Non-pigmented ciliary epithelial cell (primary cell): ENCODE measurements at places on chromosomes 6 and 20.
A peak's percentile ranks its signal among the peaks of the same experiment; 100 is the strongest.

DNA sequence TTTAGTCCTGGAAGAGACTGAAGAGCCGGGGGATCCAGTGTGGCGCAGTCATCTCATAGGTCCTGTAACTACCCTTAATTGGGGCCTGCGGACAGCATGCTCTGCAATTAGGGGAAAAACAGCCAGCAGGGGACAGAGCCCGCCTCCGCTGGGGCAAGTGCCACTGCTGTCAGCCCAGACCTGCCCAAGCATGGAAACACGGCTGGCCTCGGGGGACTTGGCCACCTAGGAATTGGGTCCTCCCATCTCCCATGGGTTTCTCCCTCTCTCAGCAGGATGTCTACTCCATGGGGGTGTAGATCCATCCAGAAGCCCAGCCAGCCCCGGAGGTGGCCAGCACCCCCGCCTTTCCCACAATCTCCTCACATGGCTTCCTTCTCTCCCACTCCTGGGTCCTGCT lies 3.6 kb downstream of the GHRH start:
- DNase-seq: no peak

DNA sequence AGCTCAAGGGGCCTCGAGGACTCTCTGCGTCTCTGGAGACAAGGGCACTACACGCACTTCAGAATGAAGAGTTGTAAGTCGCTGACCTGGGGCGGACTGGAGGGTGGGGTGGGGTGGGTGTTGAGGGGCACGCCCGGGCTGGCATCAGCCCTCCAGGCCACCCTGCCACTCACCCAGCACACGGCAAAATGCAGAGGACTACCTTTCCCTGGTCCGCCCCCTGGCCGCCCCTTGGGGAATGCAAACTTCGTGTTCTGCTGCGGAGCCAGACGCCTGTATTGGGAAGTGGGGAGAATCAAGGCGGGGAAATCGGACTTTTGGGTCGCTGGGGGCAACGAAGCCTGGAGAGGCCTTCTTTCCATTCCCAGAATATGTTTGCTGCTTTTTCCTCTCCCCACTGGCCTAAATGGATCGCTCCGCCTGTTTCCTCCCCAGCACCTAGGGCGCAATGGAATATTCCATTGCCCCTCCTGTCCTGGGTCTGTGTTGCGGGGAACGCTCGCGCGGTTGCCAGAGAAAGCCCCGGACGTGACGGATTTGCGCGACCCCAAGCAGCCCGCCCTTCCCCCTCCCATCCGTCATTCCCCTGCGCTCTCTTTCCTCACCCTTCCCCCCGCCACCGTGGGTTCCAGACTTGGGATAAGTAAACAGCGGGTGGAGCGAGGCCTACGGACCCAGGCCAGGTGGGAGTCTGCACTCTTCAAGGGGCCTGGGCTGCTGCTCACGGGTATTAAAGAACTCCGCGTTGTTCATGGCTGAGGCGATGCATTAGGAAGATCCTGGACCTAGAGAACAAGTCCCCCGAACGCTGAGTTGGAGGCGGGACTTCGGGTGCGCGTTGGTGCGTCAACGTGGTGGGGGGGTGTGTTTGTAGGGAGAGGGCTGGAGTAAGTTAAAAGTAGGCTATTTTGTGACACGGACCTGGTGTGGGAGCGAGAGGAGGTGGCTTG lies at the start of gene PPT2:
Gene PPT2 (plus strand): TSS at position 578 of the 950 bp plus-strand sequence. CDS start 454 bp downstream, outside the sequence.
- DNase-seq: peak; percentile 78

DNA sequence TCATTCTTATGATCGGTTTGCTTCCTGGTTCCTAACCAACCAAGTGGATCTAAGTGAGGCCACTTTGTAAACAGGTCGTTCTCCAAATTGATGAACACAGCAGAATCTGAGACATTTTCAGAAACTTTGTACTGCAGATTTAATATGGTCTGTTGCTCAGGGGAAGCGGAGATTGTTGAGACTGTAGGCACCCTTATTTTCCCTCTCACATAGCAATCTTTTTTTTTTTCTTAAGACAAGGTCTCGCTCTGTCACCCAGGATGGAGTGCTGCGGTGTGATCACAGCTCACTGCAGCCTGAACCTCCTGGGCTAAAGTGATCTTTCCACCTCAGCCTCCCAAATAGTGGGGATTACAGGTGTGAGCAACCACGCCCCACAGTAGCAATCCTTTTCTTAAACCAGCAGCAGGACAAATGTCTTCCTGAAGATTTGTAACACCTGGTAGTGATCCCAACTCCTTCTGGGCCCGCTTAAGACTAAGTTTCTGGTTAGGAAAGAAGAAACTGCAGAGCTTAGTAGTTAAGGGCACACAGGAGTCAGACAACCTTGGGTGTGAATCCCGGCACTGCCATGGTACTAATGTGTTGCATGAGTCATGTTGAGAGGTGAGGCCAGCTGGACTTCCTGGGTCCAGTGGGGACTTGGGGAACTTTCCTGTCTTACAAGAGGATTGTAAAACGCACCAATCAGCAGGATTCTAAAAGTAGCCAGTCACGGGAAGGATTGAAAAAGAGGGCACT lies 48.4 kb upstream of the EZR start:
- no peak for DNase-seq

DNA sequence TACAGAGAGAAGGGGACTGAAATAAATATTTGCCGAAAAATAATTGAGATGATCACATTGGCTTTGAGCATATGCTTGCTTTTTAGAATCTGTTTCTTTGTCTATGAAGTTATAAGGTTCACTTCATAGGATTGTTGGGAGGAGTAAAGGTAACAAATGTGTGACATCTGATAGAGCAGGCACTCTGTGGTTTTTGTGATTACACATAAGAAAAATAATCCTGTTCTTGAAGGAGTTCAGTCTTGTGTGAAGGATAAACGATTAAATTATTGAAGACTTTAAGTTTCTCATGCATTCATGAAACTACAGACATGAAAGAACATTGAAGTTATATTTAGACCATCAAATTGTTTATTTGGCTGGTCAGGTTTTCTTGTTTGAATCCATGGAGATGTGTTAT lies 45.0 kb downstream of the QKI start:
- DNase-seq: no peak

GRCh38 chr6:33015798-33016197 lies 6.4 kb upstream of the HLA-DOA start:
- no peak for DNase-seq
